Kidney epithelial cell (primary cell): ENCODE measurements at places on chromosomes 11 and 22.

GRCh38 chr11:110160016-110160415 is 66.8 kb downstream of the ZC3H12C start:
- no peak for DNase-seq

DNA sequence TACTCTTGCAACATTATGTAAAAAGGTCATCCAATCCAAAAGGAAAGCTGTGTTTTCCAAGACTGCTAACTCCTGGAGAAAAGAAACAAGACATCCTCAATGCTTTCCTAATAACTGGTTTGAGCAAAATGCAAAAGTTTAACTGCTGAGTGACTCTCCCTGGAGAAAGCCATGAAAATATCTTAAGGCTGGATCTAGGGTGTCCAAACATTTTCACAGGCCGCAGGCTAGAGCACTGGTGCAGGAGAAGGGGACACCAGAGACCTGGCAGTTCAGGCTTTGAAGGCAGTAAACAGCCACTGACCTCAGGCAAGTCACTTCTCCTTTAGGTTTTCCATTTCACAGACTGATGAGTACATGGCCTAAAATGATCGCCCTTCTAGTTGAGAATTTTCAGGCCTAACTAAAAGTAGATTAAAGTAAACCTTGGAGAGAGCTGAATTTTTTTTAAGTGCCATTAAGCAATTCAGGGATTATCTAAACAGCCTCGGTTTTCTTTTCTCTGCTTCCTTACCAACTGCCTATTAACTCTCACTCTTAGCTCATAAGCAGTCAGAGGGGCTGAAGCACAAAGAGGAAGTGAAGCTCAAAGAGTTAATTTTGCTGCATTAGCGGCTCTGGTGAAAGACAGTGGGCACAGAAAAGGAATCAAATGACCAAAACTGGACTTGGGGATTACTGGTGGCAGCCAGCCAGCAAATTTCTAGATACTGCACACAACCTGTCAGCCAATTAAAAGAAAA is 2.3 kb downstream of the CHKA start:
- DNase-seq: no peak

GRCh38 chr11:27401833-27402316 is 38.9 kb upstream of the CCDC34 start:
- no peak for DNase-seq

- DNase-seq: no peak
Observed at GRCh38 chr11:123209591-123209990, 14.5 kb upstream of the CLMP start.

DNA sequence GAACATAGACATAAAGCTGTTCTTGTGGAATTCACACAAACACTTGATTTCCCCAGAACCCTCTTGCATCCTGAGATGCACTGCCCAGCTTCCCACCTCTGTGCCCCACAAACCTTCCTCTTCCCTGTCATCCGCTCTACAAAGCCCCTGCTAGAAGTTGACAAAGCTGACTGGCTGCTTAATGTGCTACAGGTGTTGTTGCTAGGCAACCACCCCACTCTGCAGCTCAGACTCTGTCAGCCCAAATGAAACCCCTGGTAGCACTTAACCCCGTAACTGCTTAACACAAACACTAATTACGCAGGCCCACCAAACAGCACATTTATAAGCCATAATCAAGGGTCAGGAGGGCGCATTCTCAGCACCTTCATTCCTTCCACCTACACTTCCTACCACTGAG is 172.0 kb upstream of the CADM1 start:
- DNase-seq: no peak

DNA sequence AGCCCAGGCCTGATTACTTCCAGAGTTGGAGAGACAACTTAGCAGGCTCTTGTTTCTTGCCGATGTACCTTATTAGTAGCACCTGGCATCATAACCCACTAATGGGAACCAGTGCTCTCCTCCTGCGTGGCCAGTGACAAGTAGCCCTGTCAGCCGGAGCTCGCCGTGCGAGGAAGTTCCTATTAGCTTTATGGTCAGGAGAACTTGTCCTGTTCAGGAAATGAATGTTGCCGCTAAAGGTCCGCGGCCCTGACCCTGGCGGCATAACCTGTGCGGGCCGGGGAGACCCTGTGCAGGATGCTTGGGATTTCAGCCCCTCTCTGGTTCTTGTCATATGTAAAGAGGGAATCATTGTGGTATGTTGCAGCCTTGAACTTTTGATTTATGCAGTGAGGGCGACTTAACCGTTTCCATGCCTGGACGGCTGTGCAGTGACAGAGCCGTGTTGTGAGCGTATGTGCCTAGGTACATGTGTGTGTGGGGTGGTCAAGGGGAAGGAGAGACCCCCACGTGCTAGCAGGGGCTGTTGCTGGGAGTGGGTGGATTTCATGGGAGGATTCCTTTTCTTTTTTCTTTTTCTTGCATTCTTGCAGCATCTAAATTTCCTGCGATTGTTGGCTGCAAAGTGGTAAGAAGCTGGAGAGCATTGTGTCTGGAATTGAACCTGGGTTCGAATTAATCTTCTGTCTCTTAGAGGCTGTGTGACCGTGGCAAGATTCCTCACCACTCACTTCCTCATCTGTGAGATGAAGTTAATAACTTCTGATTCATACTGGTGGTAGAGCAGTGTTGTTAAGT is 15.2 kb downstream of the ZBTB16 start:
- no peak for DNase-seq

- no peak for DNase-seq
Observed at GRCh38 chr11:65583589-65583988, 7.7 kb downstream of the EHBP1L1 start.

- no peak for DNase-seq
Observed at GRCh38 chr22:49154433-49154832, 673.2 kb downstream of the BRD1 start.

GRCh38 chr11:107683807-107684206 is 28.0 kb downstream of the SLN start:
- no peak for DNase-seq

- DNase-seq: no peak
Observed at GRCh38 chr11:115379528-115379927, 124.7 kb downstream of the CADM1 start.

DNA sequence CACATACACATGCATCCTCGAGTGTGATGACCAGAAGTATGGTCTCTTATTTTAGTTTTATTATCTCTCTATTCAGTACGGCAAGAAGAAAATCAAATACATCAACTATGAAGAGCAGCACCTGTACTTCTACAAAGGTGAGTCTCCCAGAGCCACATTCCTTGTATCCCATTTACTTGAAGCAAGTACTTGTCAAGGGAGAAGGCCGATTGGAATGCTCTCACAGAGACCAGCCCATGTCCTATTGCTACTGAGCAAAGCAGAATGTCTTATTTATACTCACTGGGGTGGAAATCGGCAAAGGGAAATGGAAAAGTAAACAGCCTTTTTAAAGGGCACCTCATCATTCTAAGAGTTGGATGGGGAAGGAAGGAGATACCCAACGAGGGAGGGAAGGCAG is 72.6 kb upstream of the OR5AK2 start:
- no peak for DNase-seq

GRCh38 chr22:42841444-42841843 is 15.6 kb downstream of the ARFGAP3 start:
- DNase-seq: no peak

GRCh38 chr11:112408517-112408916 is 147.9 kb upstream of the PLET1 start:
- DNase-seq: no peak

- no peak for DNase-seq
Observed at GRCh38 chr11:122726028-122726427, 70.5 kb downstream of the UBASH3B start.

GRCh38 chr11:10474551-10474950 is 19.5 kb downstream of the AMPD3 start:
- DNase-seq: no peak

DNA sequence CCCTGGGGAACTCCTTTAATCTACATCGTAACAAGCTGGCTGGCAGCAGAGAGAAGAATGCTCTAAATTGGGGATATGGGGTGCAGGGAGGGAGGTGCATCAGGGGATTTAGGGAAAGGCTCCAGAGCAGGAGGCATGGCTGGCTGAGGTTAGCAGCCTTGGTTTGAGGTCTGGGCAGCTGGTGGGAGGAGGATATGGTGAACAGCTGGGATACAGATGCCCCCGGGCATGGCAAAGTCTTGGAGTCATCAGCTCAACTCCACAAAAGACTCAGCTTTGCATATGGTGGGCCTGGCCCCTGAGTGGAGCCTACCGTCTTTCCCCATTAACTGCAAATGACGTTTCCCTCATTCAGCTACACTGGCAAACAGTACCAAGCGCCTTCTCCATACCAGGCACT is 5.4 kb downstream of the FAM83F start:
- DNase-seq: no peak

GRCh38 chr22:33605666-33606065 is 314.6 kb downstream of the LARGE1 start:
- no peak for DNase-seq

- DNase-seq: no peak
Observed at GRCh38 chr11:44398266-44399030, 88.5 kb upstream of the ALX4 start.

- no peak for DNase-seq
Observed at GRCh38 chr11:6630632-6631291, 11.5 kb upstream of the TPP1 start.

DNA sequence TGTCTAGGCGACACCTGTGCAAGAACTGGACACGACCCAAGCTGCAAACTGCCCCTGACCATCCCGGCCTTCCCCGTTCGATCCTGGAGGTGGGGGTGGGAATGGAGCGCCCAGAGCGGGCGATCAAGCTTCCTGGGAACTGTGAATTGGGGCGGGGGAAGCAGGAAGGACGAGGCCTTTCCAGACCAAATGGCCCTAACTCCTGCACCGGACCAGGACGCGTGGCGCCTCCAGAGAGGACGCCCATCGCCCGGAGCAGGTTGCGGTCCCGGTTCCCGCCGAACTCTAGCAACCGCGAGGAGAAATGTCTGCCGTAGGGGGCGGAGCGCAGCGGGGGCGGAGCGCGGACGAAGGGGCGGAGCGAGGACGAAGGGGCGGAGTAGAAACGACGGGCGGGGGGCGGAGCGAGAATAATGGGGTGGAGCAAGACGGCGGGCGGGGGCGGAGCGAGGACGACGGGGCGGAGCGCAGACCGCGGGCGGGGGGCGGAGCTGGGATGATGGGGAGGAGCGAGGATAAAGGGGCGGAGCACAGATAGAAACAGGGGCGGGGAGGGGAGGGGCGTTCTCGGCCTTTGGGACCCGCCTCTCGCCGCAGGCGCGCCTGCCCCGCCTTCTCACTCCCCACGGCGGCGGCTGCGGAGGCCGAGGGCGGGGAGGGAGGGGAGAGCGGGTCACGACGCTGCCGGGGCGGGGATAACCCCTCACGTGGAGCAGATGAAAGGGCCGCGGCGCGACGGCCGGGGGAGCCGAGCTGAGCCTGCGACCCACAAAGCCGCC is at the start of gene ZNRF3:
Gene ZNRF3 (plus strand): TSS at position 695 of the 779 bp plus-strand sequence. CDS start 195 bp downstream, outside the sequence.
- no peak for DNase-seq

GRCh38 chr11:111672949-111673348 is 70.7 kb downstream of the SIK2 start:
- no peak for DNase-seq

- no peak for DNase-seq
Observed at GRCh38 chr11:73671701-73672100, 25.3 kb downstream of the PLEKHB1 start.

GRCh38 chr11:9219572-9219971 is 45.6 kb downstream of the DENND5A start:
- DNase-seq: no peak

GRCh38 chr22:49775867-49776511 is 51.7 kb downstream of the BRD1 start:
- no peak for DNase-seq

GRCh38 chr11:50412832-50413231 is 380.2 kb downstream of the OR4C45 start:
- DNase-seq: no peak

DNA sequence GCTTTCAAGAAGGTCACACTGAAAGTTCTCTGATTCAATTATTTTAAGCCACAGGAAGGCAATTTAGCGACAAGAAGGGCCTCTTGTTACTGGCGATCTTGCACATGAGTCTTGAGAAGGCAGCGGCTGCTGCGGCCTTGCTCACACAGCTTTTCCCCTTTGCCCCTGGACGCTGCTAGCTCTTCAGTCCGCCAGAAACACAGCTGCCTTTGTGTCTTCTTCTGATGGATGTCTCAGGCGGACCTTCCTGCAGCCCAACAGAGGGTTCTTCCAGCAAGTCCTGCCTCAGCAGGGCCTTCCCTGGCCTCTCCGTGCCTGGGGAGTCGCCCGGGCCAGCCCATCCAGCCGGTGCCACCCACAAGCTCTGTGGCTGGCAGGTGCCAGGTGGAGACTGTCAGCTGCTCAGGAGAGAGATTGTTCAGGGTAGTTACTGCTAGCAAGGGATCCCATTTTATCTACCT is 59.4 kb downstream of the PKNOX2 start:
- DNase-seq: no peak

DNA sequence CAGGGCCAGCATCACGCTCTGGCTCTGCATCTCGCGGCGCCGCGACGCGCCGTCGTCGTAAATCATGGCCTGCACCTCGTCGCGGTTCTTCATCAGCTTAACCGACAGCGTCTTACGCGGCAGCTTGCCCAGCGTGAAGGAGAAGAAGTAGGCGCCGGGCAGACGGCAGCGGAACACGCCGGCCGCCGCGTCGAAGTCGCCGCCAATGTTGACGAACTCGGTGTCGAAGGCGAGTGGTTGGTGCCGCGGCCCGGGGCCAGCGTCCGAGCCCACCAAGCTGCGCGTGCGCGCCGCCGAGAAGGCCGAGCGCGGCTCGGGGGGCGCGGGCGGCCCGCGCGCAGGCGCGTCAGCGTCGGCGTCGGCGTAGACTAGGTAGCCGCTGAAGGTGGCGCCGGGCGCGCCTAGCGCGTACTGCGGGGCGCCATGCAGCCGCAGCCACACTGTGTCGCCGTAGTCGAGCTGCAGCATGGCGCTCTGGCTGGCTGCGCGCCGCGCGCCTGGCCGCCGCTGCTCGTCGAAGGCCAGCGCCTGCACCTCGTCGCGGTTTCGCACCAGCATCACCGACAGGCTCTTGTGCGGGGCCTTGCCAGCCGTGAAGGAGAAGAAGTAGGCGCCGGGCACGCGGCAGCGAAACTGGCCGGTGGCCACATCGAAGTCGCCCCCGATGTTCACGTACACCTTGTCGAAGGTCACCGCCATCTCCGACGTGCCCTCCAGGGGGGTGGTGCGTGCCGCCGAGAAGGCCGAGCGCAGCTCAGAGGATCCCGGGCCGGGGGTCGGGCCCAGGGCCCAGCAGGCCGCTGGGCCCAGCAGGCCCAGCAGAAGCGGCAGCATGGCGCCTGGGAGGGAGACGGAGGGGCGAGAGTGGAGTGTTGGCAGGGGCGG is 3.7 kb downstream of the FAM180B start:
- no peak for DNase-seq

- DNase-seq: no peak
Observed at GRCh38 chr11:112877581-112877980, 83.6 kb upstream of the NCAM1 start.

DNA sequence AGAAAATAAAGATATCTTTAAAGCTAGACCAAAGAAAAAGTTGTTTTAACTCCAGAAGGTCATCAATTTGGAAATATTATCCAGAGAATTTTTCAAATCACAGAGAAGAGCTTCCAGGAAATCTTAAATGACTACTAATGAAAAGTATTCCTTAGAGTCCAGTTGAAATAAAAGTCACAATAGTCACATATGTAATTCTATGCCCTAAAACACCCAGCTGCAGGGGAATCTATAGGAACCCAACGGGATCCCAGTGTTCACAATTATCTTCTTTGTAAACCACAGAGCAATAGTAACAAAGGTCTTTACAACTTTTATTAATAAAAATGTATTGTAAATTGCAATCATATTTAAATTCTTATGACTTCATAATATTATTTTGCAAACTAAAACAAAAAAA is 27.1 kb downstream of the MPPED2 start:
- DNase-seq: no peak

- DNase-seq: no peak
Observed at GRCh38 chr11:117691516-117691915, 105.5 kb downstream of the DSCAML1 start.

- no peak for DNase-seq
Observed at GRCh38 chr11:6397156-6397555, 6.9 kb downstream of the SMPD1 start.
